Fibroblast of skin of scalp (primary cell): ENCODE measurements at places on chromosomes 3 and 15.

DNA sequence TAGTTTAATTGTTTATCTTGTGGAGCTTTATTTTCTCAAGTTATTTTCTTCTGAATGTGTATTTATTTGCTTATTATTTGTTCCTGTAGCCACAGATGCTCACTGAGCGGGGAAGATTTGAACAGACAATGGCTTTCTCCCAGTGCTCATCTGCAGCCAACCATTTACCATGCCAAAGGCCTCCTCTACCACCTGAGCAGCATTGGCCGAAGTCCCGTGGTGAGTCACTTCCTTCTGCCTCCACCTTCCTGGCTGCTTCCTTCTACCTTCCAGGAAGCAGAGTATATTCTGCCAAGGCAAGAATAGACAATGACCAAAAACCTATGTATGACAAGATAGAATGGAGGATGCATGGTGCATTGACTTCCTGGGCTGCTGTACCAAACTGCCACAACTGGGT is 443.1 kb downstream of the AGBL1 start:
- DNase-seq: no peak

DNA sequence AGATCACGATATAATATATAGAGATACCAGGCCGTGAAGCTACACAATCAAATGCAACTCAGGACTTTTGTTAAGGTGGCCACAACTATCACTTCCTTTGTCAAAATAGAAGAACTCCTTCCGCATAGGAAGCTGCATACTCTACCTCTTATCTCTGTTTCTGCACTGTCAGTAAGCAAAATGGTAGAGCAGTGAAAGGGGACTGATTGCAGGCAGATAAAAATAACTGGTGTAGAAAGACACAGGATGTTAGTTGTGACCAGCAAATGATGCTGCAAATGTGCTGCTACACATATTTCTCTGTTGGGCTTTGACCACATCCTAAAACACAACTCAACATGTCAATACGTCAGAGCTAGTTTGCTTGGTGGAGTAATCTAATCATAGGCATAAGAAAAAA is 16.3 kb upstream of the TRAT1 start:
- DNase-seq: no peak

- DNase-seq: no peak
Measured at GRCh38 chr3:152976239-152976638, 141.3 kb downstream of the P2RY1 start.

DNA sequence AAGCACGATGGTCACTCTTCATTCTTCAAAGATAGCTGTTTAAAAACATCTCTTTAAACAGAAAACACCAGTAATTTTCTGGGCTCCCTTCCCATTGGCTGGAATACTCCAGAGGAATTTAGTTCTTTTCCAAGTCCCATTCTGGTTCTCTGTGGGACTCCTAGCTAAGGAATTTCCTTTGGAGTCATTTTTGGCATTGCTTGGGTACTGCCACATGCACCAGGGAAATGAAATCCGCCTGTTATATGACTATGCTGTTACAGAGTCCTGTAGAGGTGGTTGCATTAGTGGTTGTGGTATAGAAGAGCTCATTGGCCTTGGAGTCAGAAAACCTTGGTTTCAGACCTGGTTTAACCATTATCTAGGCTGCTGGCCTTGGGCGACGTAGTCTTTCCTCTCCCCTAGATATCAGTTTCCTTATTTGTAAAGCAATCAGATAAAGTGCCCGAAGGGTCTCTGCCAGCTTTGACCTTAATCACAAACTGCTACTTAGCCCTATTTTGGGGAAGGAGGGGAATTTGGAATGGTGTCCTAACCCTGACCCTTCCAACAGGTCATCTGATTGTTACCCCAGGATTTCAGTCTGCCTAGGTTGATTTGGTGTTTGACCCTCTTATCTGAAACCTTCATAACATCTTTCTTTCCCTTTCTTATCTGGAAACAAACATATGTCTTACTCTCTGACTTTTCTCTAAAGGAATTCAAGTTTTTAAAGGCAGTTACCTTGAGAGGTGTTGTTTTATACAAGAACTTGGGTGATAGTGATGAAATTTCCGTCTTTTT is 13.4 kb downstream of the RTP1 start:
- peak; percentile 96 for DNase-seq

GRCh38 chr3:138995706-138996105 is 10.4 kb downstream of the PRR23A start:
- no peak for DNase-seq

DNA sequence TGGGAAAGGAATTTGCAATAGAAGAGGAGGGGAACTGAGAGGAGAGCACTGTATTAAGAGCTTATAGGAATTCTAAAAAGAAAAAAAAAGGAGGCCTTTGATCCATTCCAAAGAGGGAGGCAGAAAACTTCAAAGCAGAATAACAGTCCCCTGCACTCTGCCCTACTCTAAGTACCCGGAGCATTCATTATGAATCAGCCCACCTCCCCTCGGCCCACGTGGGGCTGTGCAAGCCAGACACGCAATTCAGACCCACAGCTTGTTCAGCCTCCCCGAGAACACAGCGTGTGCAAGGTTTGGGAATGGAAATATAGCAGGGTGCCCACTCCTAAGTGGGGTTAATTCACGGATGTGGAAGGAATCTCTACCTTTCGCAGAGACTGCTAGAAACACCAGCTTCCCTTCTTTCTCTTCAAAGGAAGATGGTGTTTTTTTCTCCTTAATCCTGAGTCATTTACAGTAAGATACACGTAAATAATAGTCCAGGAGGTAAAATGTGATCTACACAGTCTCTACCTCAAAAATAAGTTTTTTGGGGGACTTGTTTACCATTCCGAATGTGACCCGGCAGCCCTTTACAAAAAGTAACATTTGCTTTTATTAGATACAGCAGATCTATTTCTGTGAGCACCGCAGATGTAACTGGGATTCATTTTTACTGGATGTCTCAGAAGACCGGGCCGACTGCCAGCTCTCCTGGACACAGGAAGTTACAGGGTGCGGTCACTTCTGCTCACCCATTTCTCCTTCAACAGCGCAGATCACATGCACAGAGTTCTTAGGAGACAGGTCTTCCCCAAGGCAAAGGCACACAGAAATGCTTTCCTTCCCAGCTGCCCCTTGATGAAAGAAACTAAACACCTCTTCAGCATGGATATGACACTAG is 768.5 kb upstream of the CFAP20DC start:
- DNase-seq: peak; percentile 96

DNA sequence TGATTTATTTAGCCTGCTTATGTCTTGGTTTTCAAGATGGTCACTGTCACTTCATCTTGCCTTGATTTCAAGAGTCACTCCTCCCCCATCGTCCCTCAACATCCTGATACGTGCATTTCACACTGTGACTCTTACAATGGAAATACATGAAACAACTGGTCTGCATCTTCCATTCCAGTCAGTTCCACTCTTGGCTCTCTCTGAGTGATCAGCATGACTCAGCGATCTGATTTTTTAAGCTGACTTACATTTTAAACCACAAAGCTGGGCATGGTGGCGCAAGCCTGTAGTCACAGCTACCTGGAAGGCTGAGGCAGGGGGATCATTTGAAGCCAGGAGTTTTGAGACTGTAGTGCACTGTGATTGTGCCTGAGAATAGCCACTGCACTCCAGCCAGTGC is 271.2 kb upstream of the ROPN1 start:
- peak; percentile 89 for DNase-seq

GRCh38 chr3:98628317-98628716 is 34.9 kb upstream of the CPOX start:
- no peak for DNase-seq

- peak; percentile 82 for DNase-seq
Measured at GRCh38 chr15:50003786-50004334, 115.2 kb downstream of the ATP8B4 start.

DNA sequence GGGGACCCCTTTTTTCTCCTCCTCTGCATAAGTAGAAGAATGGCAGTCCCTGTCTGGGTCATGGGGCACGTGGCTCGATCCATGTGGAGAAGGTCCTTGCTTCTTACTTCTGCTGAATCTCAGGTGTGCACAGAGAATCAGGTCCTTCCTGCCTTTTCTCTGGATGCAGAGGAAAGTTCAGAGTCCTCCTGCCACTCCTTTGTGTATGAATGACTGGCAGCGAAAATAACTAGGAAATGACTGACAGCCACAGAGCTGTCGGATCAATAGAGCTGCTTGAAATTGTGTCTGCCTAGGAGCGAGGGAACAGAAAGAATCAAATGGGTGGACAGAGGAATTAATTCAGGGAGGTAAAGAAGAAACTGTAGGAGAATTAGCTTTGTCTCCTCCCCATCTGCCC is 49.6 kb upstream of the ROPN1 start:
- no peak for DNase-seq

- no peak for DNase-seq
Measured at GRCh38 chr3:13496879-13497278, 16.8 kb downstream of the HDAC11 start.

DNA sequence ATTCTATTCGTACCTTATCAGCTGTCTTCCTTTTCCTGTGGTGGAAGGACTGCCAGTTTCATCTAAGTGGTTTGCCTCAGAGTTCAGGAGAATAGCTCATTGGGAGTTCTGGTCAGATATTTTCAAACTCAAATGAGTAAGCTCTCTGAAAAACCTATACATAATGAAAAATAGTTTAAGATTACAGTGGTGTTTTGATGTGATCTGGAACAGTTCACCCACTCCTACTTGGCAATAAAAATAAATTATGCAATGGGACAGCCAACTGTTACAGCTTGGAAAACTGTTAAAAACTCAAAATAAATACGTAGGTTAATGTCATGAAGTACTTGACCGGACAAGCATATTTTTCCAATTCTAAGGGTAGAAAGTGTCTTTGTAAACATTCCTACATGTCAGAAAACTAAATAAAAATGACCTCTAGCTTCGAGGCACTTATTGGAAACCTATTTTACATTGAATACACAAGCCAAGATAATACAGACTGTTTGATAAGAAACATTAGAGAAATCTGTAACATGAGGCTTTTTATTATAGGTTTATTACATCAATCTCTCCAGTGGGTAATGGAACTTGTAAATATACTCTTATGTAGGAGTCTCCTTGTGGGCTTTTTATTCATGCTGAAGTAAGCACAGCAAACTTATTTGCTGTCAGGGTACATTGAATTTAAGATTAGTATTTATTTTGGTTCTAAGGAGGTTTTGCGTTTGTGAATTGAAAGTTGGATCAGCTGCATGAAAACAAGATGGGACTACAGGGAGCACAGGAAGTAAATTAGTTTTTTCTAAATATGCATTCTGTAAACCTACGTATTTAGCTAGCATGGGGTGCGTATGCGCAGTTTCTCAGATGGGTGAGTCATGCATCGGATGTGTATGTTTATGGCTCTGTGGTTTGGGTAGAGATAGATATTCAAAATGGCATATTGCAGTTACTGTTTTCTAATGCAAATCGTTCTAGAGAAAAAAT is 453.1 kb downstream of the IL5RA start:
- DNase-seq: no peak

DNA sequence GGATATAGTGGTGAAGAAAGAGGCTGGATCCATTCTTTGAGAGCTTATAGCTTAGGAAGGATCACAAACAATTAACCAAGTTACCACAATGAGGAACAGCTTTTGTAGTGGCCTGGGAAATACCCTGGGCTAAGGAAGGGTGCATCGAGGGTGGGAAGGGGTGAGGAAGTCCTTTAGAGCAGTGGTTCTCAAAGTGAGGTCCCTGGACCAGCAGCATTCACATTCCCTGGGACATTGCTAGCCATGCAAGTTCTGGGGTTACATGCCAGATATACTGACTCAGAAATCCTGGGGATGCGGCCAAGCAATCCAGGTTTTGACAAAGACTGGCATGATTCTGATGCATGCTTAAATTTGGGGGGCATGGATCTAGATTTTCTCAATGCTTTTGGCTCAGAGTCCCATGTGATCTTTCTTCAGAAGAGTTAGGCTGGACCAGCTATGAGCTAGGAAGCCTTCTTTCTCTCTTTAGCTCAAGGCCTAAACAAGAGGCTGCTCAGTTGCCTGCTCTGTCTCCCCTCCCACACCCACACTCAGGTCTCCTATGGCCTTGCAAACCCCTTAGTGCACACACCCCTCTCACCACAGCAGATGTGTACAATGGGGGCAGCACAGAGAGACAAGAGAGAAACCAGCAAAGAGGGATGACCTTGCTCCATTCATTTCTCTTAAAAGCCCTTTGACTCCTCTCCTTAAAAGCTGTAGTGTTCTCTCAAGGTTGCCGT is 1.8 kb upstream of the CCR1 start:
- no peak for DNase-seq

- peak; percentile 18 for DNase-seq
Measured at GRCh38 chr3:106758459-106758858, 618.8 kb upstream of the CCDC54 start.

DNA sequence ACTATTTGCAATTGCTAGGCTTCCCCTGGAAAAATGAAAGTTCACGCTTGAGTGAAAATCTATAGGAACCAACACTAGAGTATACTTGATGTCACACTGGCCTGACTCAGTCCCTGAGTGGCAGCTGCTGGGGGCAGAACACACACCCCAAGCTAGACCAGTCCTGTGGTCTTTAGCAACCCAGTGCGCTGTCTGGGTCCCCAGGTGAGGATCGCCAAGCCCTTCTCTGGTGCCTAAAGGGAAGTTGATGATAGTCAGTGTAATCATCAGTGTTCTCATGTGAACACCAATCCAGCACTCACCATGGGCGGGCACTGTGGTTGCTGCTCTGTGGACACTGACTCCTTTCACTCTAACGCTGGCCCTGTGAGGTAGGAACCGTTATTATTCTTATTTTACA is 11.2 kb downstream of the ALDH1A3 start:
- no peak for DNase-seq

GRCh38 chr3:13895155-13896105 is 15.6 kb upstream of the WNT7A start:
- peak; percentile 86 for DNase-seq

DNA sequence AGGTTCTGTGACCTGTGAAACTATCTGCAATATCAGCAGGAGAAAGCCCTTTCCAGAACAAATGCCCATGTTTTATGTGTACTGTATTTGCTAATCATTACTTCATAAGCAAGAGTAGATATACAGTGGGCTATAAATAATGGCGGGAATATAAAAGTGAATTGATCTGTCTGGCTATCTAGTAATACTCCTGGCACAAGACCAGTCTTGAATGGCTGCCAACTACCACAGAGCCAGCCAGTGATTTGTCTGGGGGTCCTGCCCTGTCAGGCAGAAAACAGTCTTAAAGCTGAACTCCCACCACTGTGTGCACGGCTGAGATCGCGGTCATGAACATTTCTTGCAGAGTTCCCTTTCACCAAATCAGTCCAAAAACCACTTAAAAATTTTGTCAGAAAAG is 176.3 kb downstream of the MEIS2 start:
- no peak for DNase-seq

DNA sequence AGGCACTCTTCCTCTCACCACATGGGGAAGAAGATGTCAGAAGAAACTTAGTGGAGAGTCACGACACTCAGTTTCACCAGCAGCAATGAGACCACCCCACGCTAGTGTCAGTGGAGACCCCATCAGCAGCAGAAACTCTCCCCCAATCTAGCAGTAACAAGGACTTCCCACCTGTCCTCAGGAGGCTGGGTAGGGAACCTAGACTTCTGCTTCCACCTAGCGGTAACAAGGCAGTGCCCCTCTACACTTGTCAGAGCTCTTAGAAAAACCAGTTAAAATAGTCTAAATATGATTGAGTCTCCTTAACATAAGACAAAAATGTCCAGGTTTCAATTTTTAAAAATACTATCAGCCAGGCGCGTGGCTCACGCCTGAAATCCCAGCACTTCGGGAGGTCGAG is 57.3 kb downstream of the TRAT1 start:
- no peak for DNase-seq

GRCh38 chr15:51267703-51268083 is 70.7 kb downstream of the CYP19A1 start:
- peak; percentile 24 for DNase-seq

GRCh38 chr3:177055605-177056571 is 141.4 kb downstream of the TBL1XR1 start:
- peak; percentile 66 for DNase-seq
